ENCODE measurements at places on chromosomes 13 and 19.

DNA sequence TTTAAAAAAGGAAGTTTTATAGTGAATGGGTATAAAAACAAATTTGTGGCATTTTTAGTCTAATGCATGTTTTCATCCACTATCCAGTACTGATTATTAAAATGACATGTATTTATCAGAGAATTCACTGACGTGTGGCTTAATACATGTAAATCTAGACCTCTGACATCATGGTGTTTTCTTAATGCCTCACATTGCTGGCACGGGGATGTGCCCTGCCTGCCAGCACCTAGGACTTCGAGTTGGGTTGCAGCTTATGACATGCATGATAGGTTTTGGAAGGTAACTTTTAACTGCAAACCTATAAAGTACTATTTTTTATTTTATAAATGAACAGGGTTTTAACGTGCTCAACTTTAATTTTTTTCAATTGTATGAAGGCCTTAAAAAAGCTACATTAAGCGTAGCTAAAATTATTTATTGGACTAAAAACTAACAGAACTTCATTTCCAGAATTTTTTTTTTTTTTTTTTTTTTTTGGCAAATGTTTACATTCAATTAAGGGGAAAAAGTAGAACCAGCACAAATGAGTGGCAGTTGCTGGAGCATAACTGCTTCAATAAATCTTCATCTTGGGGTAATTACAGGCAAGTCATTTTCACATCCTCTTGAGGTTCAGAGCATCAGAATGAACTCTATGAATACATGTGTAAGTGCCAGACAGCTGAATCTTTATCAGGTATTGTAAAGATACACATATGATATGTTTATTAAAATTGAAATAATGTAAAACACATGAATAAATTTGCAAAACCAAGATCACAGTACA is 16.3 kb downstream of the METTL21C start:
- no peak for DNase-seq

DNA sequence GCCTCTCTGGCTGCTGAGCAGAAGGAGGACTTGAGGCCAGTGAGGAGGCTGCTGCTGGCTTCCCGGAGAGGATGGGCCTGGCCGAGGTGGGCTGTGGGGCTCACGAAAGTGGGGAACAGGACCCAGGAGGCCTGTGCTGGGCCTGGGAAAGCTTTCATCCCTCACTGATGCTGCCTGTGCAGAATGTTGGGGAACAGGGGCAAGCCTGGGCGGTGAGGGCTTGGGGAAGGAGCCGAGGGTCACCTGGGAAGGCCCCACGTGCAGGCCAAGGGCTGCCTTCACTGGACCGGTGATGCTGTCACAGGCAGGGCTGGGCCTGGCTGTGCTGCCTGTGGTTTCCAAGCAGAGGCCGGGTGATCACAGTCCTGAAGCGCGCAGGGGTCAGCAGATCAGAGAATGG is 9.4 kb downstream of the AP1M1 start:
- DNase-seq, result no peak

DNA sequence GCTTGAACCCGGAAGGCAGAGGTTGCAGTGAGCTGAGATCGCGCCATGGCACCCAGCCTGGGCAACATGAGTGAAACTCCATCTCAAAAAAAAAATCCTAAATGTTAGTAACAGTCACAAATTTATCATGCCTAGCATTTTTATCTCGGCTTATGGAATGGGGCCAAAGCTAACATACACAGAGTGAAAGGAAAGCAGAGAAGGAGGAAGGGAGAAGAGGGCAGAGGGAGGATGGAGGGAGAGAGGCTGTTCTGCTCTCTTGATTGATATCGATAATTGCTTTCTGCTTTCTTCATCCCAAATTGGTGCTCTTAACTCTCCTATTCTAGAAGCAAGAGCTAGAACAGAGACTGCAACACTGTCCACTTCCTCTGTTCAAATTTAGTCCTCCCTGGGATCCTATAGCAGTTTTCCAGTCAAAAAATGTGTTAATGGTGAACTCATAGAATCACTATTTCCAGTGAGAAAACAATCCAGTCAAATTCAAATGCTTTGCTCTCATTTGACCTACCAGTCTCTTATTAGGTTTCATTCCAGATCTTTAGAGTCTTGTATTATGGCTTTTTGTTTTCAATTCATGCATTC is 15.8 kb upstream of the TUBGCP3 start:
- DNase-seq, result no peak

GRCh38 chr13:60162096-60162495 is 1.6 kb downstream of the DIAPH3 start:
- DNase-seq, result no peak

GRCh38 chr13:74550039-74550438 is 415.8 kb upstream of the KLF12 start:
- DNase-seq, result no peak

DNA sequence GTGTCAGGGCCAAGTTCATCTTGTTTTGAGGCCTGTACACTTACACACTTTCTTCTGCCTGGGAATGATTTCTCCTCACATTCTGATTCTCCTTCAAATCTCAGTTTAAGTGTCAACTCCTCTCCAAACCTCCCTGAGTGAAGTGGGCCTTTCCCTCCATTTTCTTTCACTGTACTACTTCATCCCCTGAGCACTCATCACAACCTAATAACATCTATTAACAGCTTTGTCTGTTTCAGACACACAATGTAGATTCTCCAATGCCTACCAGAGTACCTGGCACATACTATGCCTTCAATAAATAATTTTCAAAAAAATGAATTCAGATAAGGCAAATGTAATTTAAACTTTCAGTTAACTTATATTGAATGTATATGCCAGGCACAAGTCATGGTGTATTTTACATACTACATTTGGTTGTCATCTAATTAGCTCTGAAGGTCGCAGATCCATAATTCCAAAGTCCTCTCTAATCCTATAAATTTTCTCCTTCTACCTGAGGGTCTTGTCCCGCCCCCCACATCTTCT is 357 bp upstream of the COG6 start:
- DNase-seq, result no peak

GRCh38 chr13:59671881-59672280 is 491.8 kb downstream of the DIAPH3 start:
- no peak for DNase-seq
